ENCODE measurements at places on chromosomes 12 and 14. TPM values are rescaled to one million over a fixed set of nuclear protein-coding genes. Genes with fewer than 3 reads are reported as not detected.

DNA sequence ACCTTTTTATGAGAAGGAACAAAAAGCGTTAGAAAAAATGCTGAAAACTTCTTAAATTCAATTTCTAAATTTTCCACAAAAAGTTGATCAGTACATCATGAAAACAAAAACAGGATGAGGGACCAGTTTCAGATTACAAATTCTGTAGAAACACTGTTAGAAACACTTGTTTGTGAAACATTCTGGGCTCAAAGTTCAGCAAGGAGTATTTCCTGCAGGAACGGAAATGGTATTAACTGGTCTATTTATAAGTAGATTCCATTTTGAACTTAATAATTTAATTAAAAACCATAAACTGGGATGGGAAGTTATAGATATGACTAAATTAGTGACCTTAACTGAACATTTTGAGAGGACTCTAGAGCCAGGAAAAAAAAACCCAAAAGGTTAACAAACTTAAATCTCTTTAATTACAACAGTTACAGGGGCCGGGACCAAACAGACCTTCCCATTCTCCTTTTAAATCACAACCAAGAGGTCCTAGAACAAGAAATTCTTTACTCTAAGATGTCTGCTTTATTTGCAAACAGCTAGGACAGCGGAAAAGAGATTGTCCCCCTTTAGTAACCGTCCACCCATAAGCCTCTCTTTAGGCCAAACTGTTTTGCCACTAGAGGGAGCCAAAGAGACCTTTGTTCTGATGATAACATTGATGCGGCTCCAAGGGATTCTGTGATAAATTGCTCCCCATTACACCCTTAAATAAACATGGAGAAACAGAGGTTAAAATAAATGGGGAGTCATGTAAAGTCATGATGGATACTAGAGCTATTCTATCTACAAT lies 69.0 kb upstream of the RERGL start:
- no peaks in the 10 kb centered on the region for H3K27me3 ChIP-seq
- H3K27ac ChIP-seq: no peak overlapping the region
- no peak overlapping the region for H3K4me3 ChIP-seq
- no peak for DNase-seq
- no peaks in the 10 kb centered on the region for H3K4me1 ChIP-seq
- H3K36me3 ChIP-seq: no peaks in the 10 kb centered on the region

DNA sequence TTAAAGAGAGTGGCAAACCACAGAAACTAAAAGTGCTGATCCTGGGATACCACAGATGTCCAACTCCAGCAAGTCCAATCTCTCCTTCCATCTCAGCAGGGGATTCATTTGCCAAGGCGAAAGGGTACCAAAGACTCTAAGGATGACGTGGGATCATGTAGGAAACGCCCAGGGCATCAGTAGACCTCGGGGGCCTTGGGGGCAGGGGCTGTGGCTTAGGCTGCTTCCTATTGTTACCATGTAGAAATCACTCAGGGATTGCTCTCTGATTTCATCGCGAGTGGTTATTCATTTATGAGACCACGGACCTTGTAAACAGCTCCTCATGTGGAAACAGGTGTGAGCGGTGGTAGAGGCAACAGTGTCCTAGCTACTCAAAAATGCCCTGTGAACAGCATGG lies 149.3 kb upstream of the FKBP4 start:
- H3K27ac ChIP-seq: no peak overlapping the region
- no peak for DNase-seq
- no peaks in the 10 kb centered on the region for H3K27me3 ChIP-seq
- H3K4me1 ChIP-seq: peaks cover 8% of the 10 kb centered on the region
- H3K4me3 ChIP-seq: no peak overlapping the region
- no peaks in the 10 kb centered on the region for H3K36me3 ChIP-seq

- DNase-seq: no peak
- no peak overlapping the region for H3K27ac ChIP-seq
- H3K27me3 ChIP-seq: no peaks in the 10 kb centered on the region
- no peaks in the 10 kb centered on the region for H3K4me1 ChIP-seq
- no peaks in the 10 kb centered on the region for H3K36me3 ChIP-seq
Observed at GRCh38 chr14:96239711-96240141, 16.3 kb upstream of the BDKRB1 start.

GRCh38 chr14:57362361-57362760 lies 28.0 kb upstream of the NAA30 start:
- DNase-seq: no peak
- H3K4me1 ChIP-seq: no peaks in the 10 kb centered on the region
- H3K4me3 ChIP-seq: no peak overlapping the region
- no peak overlapping the region for H3K27ac ChIP-seq
- H3K27me3 ChIP-seq: no peaks in the 10 kb centered on the region
- no peaks in the 10 kb centered on the region for H3K36me3 ChIP-seq

The VDR gene
- total RNA-seq: 41.1 TPM

Data from upper lobe of left lung (tissue), 6 donors.